ENCODE measurements at places on chromosomes 12 and 14.

DNA sequence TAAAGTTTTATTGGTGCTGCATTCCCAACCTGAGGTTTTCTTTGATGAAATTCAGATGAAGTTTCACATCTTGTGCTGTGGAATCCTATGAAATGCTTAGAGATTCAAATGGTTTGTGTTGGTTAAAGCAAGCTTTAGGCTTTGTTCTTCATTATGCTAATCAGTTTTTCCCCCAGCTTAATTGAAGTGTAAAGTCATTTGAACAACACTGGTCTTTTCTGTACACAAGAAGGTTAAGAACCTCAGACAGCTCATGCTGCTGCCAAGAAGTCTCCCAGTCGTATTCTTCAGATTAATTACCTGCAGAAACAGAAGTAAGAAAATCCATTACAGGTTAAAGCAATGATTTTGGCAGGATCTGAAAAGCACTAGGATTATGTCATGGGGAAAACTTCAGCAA, 48.9 kb downstream of the EML1 start:
- DNase-seq, result no peak

GRCh38 chr12:54603173-54603814, 14.8 kb upstream of the PPP1R1A start:
- DNase-seq, result no peak

GRCh38 chr12:132619071-132619385, 452 bp downstream of the P2RX2 start:
- DNase-seq, result no peak

- no peak for DNase-seq
Measured at GRCh38 chr14:100274250-100274649, 32.0 kb downstream of the SLC25A29 start.

DNA sequence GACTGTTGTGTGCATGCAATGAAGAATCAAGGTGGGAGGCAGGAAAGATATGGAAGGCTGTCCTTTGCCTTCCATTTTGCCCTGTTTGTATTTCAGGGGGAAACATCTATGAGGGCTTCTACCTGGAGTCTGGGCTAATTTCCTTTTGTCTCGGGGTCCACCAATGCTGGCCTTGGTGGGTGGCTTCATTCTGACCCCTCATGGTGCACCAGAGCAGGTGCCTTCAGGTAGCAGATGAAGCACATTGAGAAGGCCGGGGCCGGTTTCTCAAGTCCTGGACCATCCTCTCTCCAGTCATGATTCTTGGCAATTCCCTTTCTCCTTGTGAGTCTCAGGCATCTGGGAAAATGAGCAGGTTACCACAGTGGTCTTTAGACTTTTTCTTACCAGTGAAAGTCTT, 47.2 kb downstream of the RPH3A start:
- no peak for DNase-seq

- DNase-seq, result no peak
Measured at GRCh38 chr12:52798671-52799504, 3.0 kb upstream of the KRT3 start.

DNA sequence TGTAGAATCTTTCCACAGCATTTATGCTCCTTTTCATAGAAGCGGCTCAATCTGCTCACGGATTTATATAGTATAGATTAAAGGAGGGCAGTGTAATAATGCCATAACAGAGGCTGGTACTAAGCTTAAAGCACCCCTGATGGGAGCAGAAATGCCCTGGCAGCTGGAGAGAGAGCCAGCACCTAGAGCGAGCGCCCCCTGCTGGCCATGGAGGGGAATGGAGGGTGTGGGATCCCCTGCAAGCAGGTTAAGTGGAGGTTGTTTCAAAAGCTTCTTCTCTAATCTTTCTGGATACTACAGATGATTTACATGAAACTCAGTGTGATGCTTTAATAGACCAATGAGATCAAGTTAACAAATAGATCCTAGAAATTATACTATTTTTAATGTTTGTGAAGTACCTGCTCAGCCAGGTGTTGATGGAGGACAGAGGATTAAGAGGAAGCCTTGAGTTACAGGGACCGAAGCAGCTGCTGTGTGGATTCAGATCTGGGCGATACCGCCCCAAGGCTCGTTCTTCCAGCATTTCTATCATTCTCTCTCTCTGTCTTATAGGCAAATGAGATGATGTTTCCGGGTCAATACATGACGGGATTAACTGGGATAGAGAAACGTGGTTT, 1519.3 kb upstream of the TMEM132C start:
- no peak for DNase-seq

DNA sequence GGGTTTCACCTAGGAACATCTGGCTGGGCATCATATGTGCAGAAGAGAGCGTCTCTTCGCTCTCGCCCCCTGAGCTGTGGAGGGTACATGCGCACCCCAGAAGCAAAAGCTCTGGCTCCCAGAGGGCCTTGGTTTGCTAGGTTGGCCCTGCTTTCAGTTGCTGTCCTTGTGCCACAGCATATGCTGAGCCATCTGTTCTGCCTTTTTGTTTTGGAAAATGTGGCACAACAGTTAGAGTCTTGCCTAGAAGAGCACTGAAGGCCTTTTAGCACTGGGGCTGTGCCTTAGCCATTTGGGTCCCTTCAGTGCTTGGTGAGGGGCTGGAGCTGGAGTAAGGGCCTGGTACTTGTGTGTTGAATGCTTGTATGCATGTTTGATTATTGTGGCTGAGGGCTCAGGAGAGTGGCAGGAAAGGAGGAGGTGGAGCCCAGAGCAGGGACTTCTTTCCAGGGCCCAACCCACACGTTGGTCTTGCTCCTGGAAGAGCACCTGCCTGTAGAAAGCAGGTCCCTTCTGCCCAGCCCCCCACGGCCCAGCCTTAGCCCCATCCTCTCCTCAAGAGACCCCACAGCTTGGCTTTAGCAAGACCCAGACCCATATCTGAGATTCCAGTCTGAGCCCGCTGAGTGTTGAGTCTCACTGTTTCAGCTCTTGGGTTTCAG, 113.7 kb downstream of the SLC25A47 start:
- DNase-seq, result no peak

DNA sequence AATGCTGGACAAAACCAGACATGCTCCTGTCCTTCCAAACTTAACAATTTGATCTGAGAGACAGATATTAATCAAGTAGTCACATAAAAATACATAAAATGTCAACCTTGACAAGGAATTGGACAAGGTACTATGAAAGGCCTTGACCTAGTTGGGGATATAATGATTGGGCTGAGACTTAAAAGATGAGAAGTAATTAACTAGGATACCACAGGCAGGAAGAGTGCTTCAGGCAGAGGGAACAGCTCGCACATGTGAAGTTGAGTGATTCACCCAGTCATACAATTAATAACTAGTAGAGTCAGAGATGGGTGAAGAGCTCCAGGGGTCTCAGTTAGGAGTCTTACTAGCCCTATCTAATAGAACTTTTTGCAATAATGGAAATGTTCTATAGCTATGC, 259.5 kb downstream of the MSRB3 start:
- DNase-seq, result no peak

GRCh38 chr12:85441741-85442140, 161.7 kb downstream of the ALX1 start:
- DNase-seq, result no peak

DNA sequence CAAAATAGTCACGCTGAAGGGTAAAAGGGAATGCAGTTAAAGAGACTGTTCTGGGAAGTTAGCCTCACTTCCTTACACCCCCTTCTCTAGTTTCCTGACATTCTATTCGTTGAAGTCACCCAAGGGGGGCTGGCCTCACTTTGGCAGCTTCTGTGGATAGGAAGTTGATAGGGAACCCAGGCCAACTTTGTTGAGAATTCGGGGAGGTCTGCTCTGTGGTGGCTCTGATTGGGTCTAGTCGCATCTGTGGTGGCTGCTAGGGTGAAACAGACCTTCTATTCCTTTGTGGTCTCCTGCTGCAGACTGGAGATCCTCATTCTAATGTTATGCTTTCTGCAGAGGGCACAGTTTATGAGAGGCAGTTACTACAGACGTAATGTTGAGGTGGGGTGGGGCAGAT, 28.8 kb upstream of the GZMB start:
- no peak for DNase-seq

DNA sequence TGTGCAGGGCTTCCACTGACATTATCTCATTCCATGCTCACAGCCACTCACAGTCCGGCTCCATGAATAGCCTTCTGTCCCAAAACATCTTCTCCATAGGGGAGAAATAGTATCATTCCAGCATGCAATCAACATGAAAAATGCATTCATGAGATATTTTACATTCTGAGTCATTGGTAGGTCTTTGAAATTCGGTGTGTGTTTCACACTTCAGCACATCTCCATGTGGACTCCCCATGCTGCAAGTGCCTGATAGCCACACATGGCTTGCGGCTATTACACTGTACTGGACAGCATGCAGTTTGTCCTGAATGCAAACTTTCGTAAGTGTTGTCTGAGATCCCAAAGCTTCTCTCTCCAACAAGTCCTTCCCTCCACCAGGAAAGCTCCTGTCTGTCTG, 449.3 kb downstream of the MED13L start:
- no peak for DNase-seq

DNA sequence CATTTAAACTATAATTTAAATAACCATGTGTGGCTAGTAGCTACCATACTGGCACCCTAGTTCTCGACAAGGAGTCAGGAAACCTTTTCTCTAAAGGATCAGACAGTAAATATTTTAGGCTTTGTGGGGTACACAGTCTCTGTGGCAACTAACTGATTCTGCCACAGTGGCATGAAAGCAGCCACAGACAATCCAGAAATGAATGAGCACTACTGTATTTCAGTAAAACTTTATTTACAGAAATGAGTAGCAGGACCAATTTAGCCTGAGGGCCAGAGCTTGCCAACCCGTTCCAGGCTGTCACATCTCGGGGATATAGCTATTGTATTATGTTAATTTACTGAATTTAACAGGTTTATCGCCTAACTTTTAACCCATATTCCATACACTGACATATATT, 278.7 kb downstream of the ITPR2 start:
- DNase-seq, result no peak

GRCh38 chr12:119940897-119941296, 48.1 kb upstream of the BICDL1 start:
- no peak for DNase-seq

GRCh38 chr12:132517013-132517739, 27.2 kb downstream of the FBRSL1 start:
- no peak for DNase-seq

GRCh38 chr14:74543771-74544438, 50.3 kb downstream of the ISCA2 start:
- no peak for DNase-seq

DNA sequence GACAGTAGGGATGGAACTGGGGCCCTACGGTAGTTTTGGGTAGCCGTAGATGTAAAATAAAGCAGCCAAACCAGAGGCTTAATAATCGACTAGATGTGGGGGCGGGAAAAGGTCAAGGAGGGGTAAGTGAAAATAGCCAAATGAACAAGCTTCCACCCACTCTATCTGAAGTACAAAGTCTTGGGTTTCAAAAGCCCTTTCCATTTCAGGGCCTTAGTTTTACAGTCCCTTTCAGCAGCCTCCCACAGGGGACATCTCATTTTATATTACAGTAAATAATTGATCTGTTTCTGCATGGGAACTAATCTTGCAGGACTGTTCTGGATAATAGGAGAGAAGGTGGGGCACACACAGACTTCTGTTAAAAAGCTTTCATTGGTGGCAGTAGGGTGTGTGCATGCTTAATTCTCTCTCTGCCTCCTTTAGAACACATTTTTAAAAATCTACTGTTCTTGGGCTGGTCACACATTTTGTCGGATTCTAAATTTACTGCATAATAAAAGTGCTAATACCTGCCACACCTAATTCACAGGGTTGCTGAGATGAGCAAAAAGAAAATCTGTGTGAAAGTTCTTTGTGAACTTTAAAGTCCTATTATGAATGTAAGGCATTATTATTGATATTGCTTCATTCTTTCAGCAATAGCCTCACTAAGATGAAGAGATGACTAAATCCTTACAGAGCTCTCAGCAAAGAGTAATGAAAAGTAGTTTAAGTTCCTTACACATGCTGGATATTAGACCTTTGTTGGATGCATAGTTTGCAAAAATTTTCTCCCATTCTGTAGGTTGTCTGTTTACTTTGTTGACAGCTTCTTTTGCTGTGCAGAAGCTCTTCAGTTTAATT, 104.6 kb downstream of the ITPR2 start:
- no peak for DNase-seq

GRCh38 chr12:41140117-41140516, 48.0 kb upstream of the PDZRN4 start:
- no peak for DNase-seq

DNA sequence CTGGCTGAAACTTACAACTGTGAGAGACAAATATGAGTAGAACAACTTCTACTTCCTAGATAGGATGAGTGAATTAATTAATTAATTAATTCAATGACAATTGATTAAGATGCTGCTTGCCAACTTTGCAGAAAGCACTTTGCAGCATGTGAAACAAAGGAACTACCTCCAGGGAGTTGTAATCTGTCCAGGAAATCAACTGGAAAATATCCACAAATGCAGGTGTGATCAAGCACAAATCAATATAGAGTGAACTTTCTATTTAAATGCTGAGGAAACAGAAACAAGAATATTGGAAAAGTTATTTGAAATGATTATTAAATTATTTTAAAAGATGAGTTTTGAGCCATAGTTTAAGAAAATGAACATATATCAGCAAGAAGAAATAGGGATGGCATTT, 163.9 kb upstream of the ARID2 start:
- no peak for DNase-seq

DNA sequence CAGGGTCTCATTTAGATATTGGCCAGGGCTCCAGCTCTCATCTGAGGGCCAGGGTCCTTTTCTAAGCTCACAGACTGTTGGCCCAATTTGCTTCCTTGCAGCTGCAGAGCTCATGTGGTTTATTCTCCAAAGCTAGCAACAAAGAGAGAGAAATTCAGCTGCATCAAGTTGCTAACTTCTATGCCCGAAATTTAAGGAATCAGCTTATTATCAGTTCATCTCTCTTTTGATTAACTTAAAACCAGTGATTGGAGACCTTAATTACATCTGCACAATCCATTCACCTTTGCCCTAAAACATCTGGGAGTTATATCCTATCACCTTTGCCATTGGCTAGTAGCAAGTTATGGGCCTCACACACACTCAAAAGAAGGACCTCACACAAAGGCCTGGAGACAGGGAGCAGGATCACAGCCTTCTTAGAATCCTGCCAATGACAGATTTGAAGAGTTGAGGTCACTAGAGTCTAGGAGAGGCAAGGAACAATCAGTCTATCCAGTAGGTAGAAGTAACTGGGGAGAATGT, 258.8 kb upstream of the GARIN6 start:
- DNase-seq, result no peak

DNA sequence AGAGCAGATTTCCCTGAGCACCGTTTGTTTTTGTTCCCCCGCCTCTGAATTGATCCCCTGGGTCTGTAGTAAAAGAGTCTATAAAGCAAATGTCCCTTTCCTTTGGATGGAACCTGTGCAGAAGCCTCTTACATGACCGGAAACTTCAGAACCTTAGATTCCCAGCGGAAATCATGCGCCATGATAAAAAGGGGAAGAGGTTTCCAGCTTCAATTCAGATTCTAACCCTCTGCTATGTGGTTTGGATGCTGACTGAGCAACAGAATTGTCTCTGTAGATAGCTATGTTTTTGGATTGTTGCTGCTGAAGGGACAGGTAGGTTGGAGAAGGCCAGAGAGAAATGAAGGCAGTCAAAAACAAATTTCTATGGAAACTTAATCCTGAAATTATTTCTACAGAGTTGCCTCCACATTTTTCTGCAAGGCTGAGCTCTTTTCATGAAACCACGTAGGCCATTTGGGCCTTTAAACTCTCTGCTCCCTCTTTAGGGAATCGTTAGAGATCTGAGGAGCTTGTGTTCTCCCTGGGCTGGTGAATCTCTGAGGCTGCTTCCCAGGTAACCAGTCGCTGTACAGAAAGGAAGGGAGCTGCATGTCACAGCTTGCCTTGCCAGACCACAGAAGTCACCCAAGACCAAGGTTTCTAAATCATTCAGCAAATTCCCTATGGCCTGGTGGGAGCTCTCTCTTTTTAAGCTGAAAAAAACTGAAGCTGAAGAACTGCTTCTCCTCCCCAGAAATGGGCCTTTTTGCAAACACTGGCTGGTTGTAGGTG, 28.7 kb upstream of the OR10P1 start:
- no peak for DNase-seq

Measured in suprapubic skin (tissue), 4 donors.